Esophagus squamous epithelium (tissue), 5 donors: ENCODE measurements at places on chromosomes 11 and 22.

- DNase-seq = no peak
These were observed 8.3 kb upstream of the MICALL1 start for GRCh38 chr22:37897807-37898206.

DNA sequence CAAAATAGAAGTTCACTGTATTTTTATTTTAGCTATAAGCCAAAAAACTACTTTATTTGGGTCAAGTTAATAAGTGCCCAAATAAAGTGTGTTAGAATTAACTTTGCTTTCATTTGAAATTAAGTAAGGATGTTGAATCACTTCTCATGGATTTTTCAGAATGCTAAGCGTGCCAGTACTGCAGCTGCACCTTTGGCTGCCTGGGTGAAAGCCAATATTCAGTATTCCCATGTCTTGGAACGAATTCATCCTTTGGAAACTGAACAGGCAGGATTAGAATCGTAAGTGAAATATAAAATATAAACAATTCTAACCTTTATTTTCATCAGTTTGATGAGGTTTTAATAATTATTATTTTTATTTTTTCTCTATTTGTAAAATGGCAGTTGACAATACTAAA lies 113.6 kb downstream of the DYNC2H1 start:
- no peak for DNase-seq

DNA sequence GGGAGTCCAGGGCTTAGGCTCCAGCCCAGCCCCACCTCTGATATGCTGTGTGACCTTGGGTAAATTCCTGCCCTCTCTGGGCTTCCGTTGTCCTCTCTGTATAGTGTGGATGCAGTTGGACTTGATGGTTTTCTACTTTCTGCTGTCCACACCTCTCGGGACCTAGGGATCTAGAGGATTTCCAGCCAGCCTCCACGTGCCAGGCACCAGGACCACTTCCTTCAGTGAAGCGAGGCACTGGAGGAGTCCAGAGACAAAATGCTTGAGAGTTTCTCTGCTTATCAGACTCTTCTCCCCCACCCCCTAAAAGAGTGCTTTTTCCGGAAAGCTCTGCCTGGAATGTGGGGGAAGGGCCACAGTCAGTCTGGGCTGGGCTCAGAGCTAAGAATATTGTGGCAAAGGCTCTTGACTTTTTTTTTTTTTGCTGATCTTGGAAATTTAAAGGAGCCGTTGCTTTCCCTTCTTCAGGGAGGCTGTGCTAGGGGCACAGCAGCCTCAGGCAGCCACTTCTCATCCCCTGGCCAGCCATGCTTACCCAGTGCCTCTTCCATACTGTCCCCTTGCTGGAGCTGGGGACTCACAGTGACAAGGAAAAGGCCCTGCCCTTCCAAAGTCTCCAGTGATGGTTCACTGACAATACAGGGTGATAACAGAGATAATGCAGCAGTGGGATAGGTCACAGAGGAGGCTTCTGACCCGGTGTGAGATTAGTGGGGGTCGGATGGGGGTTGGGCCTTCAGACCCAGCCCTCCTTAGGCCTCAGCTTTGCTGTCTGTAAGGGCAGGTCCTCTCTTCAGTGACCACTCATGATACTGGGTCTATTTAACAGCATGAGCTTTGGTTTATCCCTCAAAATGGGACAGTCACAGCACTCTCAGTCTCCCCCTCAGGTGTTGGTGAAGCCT lies 2.9 kb upstream of the SERPINH1 start:
- DNase-seq = no peak

DNA sequence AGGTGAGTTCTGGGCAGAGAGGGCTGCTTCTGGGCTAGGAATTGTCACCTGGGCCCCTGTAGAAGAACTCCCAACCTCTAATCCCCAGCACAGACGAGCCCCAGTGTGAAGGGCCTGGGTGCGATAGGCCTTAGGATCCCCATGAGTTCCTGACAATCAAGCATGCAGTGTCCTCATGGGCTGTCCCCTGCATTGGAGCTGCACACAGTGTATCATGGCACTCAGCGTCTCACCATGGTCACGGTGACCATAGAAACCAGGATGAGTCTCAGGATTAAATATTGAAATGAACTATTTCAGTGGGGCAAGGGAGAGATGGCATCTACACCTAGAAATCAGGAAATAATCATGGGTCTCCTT lies 292 bp downstream of the SCGB2A1 start:
- no peak for DNase-seq

- DNase-seq = no peak
These were observed 17.3 kb downstream of the RPUSD4 start for GRCh38 chr11:126194121-126194543.
